ENCODE measurements at places on chromosomes 5 and 9.

DNA sequence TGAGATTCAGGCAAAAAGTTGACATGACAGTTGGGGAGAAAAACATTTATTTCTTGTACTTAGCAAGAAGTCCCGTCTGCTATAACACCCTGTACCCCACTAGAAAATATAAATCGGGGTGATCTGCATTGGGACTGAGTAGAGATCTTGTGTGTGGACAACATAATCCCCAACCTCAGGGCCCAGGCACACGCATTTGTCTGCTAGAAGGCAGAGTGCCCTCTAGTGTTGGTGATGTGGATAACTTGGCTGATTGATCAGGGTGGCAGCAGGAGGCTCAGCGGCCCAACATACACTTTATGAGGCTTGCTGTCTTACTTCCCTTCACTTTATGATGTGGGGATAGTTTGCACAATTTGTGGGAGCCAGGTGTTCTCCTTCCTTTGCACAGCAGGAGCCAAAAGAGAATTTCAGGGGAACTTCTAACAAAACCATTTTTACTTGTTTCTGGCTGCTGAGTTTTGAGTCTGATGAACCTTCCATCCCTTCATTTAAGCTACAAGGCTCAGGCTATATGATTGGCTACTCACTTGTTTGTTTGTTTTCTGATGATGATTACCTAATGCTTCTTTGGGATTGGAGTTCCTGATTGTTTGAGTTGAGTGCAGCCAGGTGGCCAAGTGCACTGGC lies 263.2 kb downstream of the DMAC1 start:
- DNase-seq, result peak; percentile 82

DNA sequence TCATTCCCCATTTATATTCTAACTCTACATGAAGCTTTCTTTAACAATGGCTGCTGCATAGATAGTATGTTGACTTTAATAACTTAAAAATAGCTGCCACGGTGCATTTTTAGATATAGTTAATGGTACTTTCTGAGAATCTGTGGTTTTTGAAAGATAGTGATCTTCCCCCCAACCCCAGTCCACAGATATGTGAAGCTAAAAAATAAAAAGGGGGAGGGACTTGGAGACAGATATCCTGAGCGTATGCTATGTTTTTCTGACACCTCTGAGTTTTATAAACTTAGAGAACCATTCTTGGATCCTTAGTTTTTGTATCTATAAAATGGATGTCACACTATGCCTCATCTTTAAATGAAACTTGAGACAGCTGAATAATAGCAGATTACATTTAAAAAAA lies 120.5 kb downstream of the SNX18 start:
- DNase-seq, result no peak

GRCh38 chr5:181223729-181224389 lies 778 bp downstream of the TRIM41 start:
- DNase-seq, result peak; percentile 85

DNA sequence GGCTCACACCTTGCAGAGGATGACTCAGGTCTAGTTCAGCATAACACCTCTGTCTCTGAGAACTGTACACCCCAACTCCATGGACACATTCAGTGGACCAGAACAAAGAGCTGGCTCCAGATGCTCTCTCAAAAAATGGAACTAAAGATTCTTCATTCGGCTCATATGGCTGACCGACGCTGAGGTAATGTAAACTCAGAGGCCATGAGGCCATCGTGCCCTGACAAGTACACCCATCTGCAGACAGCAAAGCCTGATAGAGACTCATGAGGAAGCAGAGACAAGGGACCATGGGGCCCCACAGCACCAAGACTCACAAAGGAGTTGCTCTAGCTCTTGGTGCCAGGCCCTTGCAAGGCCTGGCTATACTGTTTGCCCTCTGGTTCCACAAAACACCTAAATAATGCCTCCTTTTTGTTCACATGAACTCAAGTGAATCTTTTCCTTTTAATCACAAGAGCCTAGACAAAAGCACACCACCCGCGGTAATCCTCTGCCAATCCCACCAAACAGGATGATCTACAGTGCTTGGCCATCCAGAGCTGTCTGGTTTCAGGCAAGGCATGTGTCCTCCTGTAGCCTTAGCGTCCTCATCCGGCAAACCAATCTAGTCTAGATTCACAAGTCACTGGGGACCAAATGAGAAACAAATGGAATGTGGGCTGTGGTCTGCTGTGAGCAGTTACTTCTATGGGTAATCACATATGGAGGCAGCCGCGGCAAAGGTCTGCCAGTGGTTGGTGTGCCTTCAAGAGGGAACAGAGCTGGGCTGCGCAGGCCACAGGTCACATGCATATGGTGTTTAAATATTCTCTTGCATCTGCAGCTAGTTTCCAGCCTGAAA lies 22.7 kb downstream of the MED27 start:
- no peak for DNase-seq

DNA sequence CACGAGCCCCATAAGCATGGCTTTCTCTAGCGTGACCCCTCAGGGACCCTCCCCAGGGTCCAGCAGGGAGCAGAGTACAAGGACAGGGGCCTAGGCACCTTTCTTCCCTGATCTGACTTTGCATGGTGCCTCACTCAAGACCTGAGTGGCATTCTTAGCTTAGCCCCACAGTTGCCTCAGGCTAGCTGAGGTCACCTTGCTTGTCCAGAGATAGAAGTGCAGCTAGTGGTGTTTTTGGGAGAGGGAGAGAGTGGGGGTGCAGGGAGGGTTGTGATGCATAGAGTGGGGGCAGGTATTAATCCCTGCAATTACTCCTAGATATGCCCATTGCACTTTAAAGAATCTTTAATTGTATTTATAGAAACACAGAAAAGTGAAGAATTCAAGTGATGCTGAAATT lies 8.4 kb upstream of the TRIO start:
- no peak for DNase-seq

All from posterior vena cava (tissue), 2 donors.